ENCODE measurements at places on chromosomes 2 and 18.

- no peak for DNase-seq
These were observed 272.3 kb downstream of the RAD51AP2 start for GRCh38 chr2:17245906-17246305.

GRCh38 chr2:66982766-66983165, 414.4 kb upstream of the ETAA1 start:
- no peak for DNase-seq

DNA sequence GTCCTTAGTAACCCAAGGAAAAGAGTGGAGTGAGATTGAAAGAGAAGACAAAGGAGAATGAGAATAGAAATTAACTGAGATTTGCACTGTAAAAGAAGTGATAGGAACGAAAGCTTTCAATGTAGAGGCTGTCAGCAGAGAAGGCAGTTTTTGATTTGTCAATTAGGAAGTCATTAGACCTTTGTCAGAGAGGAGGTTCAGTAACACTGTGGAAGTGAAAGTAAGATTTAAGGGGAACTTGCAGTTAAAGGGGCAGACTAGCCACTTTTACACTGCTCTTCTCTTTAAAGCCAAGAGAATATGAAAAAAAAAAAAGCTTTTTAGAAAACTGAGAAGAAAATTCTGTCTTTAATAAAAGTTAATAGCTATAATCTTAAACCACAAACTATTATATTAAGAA, 11.5 kb upstream of the KYNU start:
- DNase-seq: peak; percentile 17

GRCh38 chr2:127071901-127072328, 35.0 kb downstream of the BIN1 start:
- no peak for DNase-seq

DNA sequence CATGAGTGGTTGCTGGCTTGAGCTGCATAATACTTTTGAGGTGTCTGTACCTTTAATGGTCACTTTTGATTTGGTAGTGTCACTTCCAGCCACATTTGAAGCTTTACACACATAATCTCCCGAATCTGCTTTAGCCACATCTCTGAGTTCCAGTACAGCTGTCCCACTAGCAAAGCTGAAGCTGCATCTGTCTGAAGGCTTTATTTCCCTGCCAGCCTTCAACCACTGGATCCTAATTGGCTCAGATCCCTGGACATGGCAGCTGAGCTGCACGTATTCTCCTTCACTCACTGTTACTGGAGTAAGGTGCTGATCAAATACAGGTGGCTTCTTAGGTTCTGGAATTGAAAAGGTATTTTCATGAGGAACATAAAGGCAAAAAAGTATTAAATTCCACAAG, 99.7 kb downstream of the TTN start:
- DNase-seq: no peak
